ENCODE measurements at places on chromosomes 13 and 19.

DNA sequence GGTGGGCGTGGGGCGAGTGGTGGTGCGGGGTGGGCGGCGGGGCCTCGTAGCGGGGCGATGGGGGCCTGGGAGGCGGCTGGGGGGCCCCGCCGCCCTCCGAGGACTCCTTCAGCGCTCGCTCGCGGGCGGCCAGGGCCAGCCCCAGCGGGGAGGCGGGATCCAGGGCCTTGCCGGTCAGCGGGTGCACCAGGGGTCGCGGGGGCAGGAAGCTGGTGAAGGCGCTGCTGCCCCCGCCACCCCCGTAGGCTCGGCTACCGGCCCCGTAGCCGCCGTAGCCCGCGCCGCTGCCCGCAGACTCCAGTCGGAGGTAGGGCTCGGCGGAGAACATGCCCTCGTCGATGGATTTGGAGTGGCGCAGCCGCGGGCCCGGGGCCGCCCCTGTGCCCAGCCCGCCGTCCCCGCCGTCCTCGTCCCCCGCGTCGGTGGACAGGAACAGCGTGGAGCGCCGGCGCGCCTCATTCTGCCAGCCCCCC is 18.6 kb downstream of the C19orf81 start:
- DNase-seq, result no peak

DNA sequence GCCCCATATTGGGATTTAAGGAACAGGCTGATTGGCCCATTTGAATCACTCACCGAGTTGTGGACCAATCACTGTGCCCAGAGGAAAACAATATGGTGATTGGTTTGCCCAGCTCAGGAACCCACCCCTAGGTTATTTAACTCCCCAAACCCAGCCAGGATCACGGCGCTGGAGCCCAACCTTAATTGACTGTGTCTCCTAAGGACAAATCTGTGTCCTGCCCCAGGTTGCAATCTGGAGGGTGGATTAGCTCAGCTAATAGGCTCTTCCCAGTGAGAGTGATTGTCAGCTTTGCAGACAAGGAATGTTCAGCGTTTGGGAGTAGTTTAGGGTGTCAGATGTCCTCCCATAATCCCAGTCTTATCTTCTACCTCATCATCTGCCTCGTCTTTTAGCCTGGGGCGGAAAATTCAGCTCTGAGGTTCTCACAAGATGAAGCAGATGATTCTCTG is 3.5 kb upstream of the ZNF358 start:
- no peak for DNase-seq

- DNase-seq, result no peak
Observed at GRCh38 chr19:38697197-38697596, 47.1 kb downstream of the CAPN12 start.

GRCh38 chr13:22926748-22927400 is 253.9 kb upstream of the SGCG start:
- DNase-seq, result no peak

- DNase-seq, result no peak
Observed at GRCh38 chr19:46378268-46378667, 31.4 kb downstream of the PPP5C start.

DNA sequence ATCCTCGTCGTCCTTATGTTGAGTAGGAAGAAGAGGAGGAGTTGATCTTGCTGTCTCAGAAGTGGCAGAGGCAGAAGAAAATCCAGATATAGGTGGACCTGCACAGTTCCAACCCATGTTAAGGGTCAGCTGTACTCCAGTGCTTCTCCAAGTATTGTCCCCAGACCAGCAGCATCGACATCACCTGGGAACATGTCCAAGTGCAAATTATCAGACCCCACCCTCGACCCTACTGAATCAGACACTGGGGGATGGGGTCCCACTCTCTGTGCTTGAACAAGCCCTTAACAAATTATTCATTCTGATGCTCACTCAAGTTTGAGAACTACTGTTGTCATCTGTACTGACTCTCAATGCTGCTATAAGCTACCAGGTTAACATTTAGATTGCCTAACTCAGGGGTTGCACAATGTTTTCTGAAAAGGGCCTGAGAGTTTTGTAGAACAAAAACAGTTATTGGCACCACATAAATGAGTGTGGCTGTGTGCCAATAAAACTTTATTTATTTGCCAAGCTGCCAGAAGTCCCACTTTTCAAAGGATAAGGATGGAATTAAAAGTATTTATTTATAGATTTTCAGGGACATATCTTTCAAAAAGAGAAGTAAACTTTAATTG is 226.7 kb upstream of the IPO5 start:
- DNase-seq, result no peak

DNA sequence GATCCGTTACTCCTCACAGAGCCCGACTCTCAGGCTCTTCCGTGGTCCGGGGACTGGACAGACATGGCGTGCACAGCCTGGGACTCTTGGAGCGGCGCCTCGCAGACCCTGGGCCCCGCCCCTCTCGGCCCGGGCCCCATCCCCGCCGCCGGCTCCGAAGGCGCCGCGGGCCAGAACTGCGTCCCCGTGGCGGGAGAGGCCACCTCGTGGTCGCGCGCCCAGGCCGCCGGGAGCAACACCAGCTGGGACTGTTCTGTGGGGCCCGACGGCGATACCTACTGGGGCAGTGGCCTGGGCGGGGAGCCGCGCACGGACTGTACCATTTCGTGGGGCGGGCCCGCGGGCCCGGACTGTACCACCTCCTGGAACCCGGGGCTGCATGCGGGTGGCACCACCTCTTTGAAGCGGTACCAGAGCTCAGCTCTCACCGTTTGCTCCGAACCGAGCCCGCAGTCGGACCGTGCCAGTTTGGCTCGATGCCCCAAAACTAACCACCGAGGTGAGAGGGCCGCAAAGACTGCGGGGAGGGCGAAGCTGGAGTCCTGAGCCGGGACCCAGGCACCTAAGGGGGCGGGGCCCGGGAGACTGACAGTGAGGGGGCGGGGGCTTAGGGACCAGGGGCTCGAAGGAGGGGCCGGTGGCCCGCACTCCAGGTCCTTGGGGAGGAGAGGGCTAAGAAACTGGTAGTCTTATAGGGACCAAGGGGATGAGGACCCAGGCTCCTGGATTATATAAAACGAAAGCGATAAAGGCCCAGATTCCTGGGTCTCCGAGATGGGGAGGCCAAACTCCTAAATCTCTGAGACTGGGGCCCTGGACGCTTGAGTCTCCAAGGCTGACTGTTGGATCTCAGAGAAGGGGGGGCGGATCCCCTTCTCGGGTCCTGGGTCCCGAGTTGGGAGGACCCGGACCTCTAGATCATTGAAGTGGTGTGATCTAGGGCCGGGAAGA is 2.0 kb downstream of the ETV2 start:
- DNase-seq, result peak; percentile 59

GRCh38 chr19:6720369-6721137 is at the start of gene C3:
TSS of gene C3 (minus strand) at chr19:6720650. CDS start at chr19:6720589, 61 bp downstream.
- DNase-seq, result no peak

GRCh38 chr19:10126213-10126639 is 6.5 kb upstream of the EIF3G start:
- no peak for DNase-seq

DNA sequence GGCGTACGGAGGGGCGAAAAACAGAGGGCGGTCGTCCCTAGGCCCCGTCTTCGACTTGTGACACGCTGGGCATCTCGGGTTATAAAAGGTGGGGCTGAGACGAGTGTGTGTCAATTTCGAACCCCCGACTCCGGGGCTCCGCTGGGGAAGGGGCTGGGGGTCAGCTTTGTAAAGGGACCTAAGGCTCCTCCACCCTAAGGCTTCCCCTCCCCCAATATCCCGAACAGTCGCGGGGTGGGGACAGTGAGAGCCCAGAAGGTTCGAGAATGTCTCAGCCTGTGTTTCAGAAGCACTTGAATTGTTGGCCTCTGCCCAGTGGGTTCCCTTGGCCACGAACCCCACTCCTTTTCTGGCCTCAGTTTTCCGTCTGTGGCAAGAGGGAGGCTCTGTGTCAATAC is 450 bp downstream of the SELENOW start:
- DNase-seq, result no peak

GRCh38 chr19:12092956-12093355 is 28.4 kb downstream of the ZNF844 start:
- DNase-seq, result no peak

DNA sequence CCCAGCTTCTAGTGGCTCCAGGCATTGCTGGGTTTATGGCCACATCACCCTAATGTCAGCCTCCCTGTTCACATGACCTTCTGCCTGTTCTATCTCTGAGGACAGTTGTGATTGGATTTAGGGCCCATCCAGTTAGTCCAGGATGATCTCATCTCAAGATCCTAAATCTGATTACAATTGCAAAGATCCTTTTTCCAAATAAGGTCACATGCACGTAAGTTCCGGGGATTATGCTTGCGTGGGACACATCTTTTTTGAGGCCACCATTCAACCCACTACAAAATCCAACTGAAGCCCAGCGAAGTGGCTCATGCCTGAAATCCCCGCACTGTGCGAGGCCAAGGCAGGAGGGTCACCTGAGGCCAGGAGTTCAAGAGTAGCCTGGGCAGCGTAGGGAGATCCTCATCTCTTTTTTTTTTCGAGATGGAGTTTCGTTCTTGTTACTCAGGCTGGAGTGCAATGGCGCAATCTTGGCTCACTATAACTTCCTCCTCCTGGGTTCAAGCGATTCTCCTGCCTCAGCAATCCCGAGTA is 12.3 kb downstream of the PLD3 start:
- DNase-seq, result no peak

GRCh38 chr19:10966809-10967208 is 6.0 kb downstream of the SMARCA4 start:
- no peak for DNase-seq

DNA sequence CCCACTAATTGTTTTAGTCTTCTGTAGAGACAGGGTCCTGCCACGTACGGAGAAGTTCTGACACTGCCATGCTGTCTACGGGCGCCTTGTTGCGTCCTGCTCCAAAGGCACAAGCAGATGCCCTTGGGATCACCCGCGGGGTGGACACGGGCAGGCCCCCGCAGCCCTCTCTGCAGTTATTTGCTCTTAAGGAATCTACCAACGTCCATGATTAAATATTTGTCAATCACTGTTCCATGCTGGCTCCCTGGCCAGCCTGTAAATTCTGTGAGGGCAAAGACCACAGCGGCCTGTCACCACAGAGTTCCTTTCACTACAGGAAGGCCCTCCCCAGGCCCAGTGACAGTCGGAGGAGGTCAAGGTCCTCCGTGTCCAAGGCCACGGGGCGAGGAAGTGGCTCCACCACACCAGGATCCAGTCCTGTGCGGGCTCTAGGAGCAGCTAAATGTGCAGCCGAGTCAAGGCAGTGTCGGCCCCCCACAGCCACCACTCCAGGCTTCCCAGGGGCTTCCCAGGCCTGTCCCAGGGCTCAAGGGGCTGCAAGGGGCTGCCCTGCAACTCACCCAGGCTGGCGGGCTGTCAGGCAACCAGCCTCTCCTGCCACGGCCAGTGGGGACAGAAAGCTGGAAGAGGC is 2.1 kb downstream of the RNF126 start:
- no peak for DNase-seq

- no peak for DNase-seq
Observed at GRCh38 chr19:17332360-17332676, 2.3 kb downstream of the ANO8 start.

- no peak for DNase-seq
Observed at GRCh38 chr13:100480676-100481075, 107.9 kb downstream of the GGACT start.

GRCh38 chr13:112141643-112142400 is 74.9 kb downstream of the SOX1 start:
- no peak for DNase-seq

DNA sequence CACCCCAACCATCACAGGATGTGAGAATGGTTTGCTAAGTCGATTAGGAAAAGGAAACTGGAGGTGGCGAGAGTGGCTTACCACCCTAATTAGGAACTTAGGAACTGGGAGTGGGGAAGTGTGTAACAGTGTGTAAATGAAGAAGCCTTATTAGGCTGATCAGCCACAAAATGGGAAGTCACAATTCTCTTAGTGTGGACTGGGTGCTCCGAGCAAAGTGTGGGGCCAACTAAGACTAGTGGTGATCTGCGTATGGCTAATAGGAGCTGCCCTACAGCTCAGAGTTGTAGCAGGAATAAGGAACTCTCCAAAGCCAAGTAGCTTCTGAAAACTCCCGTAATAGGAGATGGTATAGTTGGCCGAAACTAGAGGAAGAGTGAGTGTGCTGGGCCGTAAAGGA is 7.6 kb downstream of the SIGLEC11 start:
- DNase-seq, result no peak

- DNase-seq, result no peak
Observed at GRCh38 chr13:53028063-53028462, 550 bp upstream of the OLFM4 start.

GRCh38 chr19:38634757-38635482 is 12.5 kb upstream of the ACTN4 start:
- DNase-seq, result peak; percentile 32

DNA sequence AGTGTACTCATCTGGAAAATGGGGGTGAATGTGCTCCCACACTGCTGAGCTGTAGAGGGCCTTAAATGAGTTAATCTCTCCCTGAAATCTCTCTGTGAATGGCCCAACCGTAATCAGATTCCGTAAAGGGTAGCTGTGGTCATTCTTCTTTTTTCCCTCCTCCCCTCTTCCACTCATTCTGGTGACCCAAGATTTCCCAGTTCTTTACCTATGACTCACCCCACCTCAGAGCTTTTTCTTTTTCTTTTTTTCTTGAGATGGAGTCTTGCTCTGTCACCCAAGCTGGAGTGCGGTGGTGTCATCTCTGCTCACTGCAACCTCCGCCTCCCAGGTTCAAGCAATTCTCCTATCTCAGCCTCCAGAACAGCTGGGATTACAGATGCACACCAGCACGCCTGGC is 33.3 kb upstream of the MUC16 start:
- no peak for DNase-seq

DNA sequence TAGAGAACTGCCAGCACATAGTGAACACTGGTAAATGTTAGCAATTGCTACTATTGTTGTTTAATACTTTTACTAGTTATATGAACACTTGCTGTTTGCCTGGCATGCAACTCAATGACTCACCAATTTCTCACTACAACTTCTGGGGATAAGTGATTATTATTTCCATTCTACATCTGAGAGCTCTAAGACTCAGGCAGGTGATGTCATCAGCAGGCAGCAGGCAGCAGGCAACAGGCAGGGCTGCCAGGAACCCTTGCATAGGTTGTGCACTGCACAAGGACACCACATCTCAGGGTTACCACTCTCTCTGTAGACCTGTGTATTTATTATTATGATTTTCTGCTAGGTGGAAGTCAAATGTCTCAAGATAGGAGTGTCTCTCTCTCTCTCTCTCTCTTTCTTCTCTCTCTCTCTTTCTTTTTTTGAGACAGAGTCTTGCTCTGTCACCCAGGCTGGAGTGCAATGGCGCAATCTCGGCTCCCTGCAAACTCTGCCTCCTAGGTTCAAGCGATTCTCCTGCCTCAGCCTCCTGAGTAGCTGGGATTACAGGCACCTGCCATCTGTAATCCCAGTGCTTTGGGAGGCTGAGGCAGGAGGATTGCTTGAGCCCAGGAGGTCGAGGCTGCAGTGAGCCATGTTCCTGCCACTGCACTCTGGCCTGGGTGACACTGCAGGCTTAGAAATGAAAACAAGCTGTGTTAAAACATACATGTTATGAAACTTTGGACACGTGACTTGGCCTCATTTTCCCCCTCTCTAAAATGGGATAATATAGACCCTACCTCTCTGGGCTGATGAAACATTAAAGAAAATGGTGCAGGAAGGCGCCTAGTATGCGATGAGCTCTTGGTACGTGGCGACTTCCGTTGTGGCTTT is 22.7 kb downstream of the HPN start:
- no peak for DNase-seq

Measured in GM12878 (cell line).